ENCODE measurements at places on chromosomes 5 and 9.

GRCh38 chr5:90878081-90878480 lies 319.5 kb downstream of the ADGRV1 start:
- DNase-seq, result no peak

DNA sequence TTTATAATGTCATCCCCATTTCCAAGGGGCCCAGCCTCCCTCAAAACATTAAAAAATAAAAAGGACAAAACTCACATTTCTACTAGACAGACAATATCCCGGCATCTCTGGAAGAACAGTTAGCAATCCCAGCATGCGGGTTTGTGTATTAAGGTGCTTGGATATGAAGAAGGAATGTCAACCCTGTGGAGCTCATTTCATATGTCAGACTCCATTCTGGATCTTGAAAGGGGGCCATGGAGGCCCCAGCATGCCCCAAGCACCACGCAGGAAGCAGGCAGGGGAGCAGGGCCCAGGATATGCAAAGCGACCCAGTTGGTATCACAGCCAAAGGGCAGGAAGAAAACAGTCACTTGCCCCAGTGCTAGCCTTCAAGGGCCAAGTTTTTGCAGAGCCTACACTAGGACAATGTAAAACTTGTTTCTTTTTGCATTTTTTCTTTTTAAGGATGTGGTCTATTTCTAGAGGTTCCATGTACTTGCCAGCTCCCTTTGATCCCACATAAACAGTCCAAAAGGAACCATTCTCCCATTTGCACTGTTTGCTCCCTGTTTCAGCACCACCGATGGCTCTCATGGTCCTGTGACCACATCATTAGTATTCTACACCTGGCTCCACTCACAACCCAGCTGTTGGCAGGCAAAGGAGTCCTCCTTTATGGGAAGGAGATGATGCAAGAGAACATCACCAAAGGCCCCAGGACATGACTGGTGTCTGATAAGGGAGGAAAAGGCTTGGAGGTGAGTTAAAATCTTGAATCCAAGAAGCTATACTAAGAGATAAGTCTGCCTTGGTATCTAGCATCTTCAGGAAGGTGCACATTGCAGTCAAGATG lies 58.3 kb downstream of the FGF1 start:
- DNase-seq, result no peak

DNA sequence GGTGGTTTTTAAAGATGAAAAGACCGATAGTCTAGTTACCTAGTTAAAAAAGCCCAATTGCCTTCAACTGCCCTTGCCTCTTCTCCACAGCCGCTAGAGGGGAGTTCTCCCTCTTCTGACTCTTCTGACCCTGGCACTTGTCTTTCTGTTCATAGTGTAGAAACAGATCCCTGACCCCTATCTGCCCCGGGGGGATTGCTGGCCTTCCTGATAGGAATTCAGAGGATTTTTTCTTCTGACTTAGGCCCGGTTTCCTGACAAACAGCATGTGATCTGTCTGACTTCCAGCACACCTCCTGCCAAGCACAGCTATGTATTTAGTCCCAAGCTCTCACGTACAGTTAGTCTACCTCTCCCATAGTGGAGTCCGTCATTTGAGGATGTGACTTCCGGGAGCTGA lies 5.0 kb upstream of the TMEM268 start:
- DNase-seq, result no peak

DNA sequence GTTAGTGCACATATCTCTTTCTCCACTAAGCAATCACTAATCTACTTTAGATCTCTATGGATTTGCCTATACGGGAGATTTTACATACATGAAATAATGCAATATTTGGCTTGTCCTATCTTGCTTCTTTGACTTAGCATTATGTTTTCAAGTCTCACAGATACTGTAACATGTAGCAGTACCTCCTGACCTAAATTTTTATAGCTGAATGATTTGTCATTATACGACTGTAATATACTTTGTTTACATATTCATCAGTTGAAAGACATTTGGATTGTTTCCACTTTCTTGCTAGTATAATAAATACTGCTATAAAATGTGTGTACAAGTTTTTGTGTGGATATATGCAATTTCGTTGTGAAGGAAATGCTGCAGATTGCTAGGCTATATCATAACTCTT lies 1520.8 kb upstream of the CDH6 start:
- DNase-seq, result no peak

- DNase-seq, result no peak
Observed at GRCh38 chr5:82164176-82164976, 113.8 kb downstream of the RPS23 start.

DNA sequence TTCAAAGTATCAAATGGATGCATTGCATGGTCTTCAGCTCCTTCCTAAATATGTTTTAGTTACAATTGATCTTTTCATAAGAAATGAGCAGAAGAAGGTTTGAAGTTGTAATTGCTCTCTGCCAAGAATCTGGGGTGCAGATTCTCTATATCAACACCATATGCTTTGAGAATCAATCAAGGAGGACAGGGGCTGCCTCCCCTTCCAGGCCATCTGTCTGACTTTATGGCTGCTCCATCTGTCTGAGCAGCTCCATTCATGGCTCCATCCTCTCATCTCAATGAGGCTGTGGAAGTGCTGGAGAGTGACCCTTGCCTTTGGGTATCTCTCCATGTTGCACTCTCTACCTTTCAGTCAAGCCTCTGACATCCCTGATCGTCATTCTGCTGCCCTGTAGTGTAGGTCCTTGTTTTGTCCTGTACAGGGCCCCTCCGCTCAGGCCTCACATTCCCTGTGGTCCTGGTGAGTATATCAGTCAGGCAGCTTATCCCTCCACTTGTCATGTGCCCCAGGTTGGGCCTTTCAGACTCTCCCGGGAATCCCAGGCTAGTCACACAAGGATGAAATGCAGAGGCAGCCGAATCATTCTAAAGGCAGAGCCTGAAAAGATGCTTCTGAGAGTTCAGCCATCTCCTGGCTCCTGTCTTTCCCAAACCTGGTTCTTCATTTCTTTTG lies 14.0 kb upstream of the SV2C start:
- no peak for DNase-seq

GRCh38 chr9:81462801-81463200 lies 226.5 kb downstream of the TLE1 start:
- no peak for DNase-seq

DNA sequence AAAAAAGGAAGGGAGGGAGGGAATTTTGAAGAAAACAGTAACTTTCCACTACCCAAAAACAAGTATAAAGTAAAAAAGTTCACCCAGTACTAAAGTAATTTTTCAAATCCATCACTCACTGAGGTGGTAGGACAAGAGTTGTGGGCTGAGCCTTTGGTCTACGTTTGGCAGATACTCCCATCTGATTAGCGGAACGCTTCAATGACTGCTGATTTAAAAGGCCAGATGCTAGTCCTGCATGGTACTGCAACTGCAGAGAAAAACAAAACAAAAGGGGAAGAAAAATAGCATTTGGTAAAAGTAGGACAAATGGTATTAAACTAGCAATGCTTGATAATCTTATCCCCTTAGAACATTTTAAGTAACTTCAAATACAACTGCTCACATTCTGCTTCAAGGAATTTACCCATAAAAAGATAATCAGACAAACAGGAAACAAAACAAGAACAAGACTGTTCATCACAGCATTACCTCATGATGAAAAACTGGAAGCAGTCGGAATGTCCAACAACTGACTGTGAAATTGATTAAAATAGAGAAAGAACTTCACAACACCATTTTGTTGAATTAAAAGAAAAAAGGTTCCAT lies 65.4 kb downstream of the MED27 start:
- DNase-seq, result no peak

GRCh38 chr5:60453186-60453976 lies 246.6 kb downstream of the DEPDC1B start:
- no peak for DNase-seq

- no peak for DNase-seq
Observed at GRCh38 chr5:84372066-84372695, 12.5 kb downstream of the EDIL3 start.

GRCh38 chr9:6072865-6073264 lies 57.4 kb upstream of the RANBP6 start:
- DNase-seq, result no peak

DNA sequence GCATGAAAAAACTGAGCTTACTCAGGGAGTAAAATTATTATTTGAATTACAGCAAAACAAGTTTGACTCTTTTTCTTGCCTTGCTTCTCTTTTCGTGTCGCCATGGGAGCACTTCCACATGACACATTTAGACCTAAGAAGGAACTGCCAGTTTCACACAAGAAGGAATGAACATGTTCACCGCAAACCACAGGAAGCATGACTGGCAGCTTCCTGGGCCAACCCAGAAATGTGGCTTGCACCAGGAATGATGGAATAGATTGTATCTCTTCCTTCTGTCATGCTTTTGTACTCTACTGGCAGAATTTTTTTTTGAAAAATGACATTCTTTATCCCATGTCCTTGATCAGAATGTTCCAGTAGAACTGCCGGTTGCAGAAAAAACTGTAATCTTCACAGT lies 32.9 kb upstream of the MAN2A1 start:
- DNase-seq, result no peak

- no peak for DNase-seq
Observed at GRCh38 chr9:8823131-8823895, 1023.7 kb upstream of the DMAC1 start.

DNA sequence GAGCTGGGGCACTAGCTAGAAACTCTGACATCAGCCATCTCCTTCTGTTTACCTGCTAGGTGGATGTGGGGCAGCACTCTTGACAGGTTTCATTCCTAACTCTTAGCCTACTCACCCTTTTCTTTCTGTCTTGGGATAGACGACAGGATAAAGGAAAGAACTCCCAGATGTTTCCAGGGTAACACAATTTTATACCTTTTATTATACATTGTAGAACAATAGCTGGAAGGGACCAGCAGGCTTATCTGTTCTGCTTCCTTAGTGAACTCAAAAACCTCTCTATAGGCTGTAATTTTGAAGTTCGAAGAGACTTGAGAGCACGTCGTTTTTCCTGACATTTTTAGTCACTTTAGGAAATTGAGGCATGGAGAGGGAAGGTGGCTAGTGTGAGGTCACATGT lies 13.2 kb downstream of the SPTAN1 start:
- DNase-seq, result no peak

DNA sequence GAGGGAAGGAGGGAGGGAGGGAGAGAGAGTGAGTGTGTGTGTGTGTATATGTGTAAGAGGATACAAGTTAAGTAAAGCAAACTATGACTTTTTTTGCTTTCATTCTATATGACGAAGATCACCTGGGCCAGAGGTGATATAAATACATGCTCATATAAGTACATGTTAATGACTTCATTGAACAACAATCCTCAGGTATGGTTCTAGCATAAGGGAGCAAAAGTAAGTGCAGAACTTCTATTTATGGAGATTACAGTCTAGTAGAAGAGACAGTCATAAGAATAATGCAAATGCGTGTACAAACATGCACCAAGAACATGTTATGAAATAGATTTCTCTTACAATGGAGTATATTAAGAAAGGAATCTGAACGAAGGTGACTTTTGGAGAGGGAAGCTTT lies 1804.0 kb downstream of the MAT2B start:
- DNase-seq, result no peak
